ENCODE measurements at places on chromosomes 13 and 19.

DNA sequence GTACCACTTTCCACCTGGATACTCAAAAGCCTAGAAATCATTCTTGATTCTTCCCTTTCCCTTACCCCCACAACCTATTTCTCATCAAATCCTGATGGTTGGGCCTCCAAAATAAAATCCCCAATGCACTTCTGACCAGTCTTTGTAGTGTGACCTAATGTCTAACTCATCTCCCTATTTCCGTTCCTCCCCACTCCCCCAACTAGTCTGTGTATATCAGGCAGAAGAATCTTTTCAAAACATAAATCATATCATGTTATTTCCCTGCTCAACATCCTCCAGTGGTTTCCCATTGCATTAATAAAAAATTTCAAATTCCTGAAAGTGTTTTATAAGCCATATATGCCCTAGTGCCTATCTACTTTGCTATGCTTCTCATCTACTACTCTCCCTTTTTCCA, 17.7 kb downstream of the CCDC122 start:
- no peak for DNase-seq

GRCh38 chr13:50453188-50453587, 390.3 kb downstream of the DLEU7 start:
- DNase-seq: peak; percentile 8

GRCh38 chr19:46967578-46968032, 52.0 kb upstream of the NPAS1 start:
- DNase-seq: no peak

DNA sequence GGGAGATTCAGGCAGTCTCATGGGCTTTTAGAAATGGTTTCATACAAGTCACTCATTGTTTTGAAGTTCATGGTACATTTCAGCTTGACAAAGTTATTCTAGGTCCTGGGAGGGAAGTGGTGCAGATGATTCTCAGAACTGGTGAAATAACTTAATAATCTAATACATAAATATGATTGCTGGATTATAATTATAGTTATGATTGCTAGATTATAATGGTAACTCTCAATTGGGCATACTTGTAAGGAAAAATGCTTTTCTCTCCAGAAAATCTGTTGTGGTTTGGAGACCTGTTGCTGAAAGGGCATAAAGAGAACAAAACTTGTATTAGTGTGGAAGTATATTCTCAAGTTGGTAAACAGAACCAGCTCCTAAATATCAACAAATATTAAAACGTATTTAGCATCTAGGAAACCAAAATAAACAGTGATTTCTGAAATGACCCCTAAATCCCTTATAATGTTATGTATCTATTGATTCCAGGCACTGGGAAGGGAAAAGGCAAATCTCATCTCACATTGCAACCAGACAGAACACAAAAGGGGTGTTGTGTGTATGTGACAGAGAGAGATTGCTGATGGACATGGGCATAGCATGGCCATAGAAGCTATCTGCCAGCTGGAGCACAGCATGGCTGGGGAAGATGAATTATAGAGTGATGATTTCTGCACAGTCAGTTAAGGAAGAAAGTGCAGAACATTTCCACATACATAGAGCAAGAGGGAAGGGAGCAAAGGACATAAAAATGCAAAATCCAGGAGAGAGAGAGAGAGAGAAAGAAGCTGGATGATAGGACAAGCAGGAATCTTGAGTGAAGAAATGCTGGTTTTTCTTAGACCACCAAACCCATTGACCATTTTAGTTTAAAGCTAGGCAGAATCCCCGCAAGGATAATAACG, 87.1 kb upstream of the FRY start:
- DNase-seq: no peak

GRCh38 chr19:376111-376470, 31.5 kb upstream of the MIER2 start:
- DNase-seq: no peak

GRCh38 chr13:43773602-43774001, 13.2 kb downstream of the ENOX1 start:
- DNase-seq: no peak

GRCh38 chr19:16449330-16449961, 22.3 kb downstream of the EPS15L1 start:
- peak; percentile 68 for DNase-seq

DNA sequence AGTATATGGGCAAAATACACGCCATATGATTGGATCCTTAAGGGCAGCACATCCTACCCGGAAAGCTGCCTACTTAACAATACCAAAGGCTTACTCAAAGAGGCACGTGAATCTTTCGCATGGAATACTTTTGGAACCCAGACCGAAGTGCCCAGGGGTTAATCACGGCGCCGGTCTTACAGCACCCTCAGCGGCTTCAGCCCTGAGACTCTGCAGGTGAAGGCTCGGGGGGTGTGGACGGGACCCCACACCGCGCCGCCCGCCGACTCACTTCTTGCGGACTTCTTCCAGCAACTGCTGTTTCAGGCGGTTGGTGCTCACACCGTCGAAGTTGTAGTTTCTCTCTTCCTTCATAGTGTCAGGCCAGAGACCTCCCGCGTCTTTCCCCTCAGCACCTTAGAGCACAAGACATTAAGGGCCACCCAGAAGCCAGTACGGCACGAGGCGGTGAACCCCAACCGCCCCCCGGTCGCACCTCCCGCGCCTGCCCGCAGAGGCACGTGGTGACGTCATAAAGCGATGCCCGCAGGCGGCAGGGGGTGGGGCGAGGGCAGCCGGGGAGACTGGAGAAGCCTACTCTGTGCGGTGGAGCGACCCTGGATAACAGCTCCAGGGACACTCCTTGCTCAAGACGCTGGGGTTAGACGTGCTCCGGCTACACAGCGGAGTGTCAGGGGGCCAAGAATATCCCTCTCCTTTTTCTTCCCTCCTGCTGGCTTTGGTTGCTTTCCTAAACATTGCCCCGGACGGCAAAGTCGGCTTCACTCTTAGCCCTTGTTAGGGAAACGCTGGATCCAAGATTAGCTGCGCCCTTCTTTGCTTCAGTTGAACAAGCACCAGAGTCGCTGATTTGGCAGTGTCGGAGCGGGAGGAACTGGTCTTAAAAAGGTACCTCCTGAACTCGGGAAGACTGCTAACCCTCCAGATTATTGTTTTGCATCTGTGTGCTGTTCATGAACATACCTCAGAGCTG, at the start of gene CCDC169:
Gene CCDC169 (minus strand): TSS at position 449 of the 973 bp plus-strand sequence. CDS start 95 bp downstream, at position 354.
- peak; percentile 52 for DNase-seq

DNA sequence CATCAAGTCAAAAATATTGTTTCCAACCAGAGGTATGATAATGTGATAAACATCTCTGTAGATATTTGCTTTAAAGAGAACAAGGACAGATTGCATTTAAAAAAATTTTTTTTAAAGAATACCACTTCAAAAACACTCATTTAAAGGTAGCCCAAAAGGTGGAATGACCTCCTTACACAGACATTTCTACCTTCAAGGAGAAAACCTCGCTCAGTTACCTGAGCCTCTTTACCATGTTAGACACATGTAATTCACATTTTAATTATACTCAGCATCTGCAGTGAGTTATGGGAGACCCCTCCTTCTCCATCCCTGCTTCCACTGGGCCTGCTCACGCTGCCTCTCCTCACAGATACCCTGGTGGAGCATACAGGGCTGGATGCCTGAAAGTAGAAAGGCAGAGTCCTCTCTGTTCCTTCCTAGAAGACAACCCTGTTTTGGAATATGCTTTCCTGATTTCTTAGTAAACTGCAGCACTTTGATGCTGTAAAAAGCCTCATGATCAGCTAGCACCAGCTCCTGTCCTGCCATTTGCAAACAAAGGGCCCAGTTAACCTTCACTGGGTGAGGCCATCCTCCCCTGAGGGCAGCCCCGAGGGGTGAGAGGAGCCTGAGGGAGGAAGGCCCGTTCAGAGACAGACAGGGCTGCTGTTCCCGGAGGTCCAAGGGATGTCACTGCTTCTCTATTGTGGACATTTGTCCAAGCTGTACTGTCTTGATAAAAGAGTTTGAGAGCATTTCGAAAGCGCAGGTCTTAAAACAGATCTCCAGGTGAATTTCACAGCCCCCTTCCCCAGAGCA, 117.8 kb downstream of the IRS2 start:
- no peak for DNase-seq

- DNase-seq: no peak
Measured at GRCh38 chr19:56896095-56896494, 55.6 kb upstream of the PEG3 start.

GRCh38 chr13:54884682-54885081, 1856.1 kb downstream of the OLFM4 start:
- DNase-seq: no peak

GRCh38 chr13:113162783-113163685, 4.6 kb downstream of the PROZ start:
- DNase-seq: no peak

DNA sequence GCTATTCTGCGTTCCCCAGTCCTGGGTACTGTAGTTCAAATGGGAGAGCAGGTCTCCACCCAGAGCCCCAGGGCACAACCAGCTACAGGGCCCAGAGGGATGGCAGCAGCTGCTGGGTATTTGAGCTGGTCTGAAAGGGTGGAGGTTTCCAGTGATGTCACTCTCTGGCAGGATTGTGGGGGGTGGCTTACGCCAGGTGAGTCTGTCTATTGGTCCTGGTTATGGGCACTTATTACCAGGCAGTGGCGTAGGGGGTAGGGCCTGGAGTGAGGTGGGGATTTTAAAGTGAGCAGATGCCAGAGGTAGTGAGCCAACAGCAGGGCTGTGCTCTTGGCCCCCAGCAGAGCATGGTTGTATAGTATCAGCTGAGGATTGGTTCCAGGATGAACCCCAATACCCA, 6.2 kb downstream of the RPS19 start:
- DNase-seq: no peak

DNA sequence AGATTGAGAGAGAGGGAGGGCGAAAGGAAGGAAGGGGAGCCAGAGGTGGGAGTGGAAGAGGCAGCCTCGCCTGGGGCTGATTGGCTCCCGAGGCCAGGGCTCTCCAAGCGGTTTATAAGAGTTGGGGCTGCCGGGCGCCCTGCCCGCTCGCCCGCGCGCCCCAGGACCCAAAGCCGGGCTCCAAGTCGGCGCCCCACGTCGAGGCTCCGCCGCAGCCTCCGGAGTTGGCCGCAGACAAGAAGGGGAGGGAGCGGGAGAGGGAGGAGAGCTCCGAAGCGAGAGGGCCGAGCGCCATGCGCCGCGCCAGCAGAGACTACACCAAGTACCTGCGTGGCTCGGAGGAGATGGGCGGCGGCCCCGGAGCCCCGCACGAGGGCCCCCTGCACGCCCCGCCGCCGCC, at the start of gene TNFSF11:
Gene TNFSF11 (plus strand): TSS at position 142 of the 400 bp plus-strand sequence. CDS start 152 bp downstream, at position 294.
- peak; percentile 51 for DNase-seq

GRCh38 chr13:51282322-51282721, 57.2 kb upstream of the SERPINE3 start:
- DNase-seq: no peak

GRCh38 chr13:97944396-97945029, 9.0 kb upstream of the IPO5 start:
- peak; percentile 69 for DNase-seq

GRCh38 chr13:47374741-47375140, 477.9 kb upstream of the HTR2A start:
- DNase-seq: no peak

GRCh38 chr19:43984687-43985000, 656 bp downstream of the ZNF155 start:
- DNase-seq: peak; percentile 11

DNA sequence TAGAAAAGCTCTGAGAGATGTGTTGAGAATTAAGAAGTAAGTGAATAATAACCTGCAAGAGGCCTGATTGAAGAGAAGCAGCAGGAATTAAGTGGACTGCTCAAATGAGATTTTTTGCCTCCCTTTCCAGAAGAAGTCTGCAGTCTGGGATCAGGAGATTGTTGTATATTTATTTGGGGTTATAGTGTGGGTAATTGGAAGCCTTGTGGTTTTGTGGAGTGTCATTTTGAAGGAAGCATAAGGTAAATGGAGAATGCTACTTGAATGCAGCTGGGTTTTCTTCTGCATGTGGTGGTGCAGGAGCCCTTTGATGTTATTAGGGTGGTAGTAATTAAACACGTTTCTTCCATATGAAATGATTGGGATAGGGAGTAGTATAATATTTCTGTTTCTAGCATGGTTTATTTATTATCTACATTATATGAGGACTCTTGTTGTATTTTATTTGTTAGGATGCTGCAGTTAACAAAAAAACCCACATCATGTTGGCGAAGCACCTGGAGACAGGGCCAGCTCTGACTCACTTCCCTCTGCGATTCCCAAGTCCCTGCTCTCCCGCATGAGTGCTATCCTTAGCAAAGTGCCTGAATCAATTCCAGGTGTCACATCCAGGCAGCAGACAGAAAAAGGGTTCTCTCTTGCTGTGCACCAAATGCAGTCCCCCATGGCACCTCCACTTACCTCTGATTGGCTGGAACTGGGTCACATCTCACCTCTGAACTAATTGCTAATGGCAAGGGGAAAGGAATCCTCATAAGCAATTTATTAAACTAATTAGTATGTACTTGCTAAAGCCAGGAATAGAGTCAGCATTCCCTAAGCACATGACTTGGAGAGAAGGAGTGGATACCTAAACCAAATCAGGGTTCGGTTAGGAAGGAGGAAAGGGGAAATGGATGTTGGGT, 54.8 kb downstream of the DGKH start:
- DNase-seq: peak; percentile 17

DNA sequence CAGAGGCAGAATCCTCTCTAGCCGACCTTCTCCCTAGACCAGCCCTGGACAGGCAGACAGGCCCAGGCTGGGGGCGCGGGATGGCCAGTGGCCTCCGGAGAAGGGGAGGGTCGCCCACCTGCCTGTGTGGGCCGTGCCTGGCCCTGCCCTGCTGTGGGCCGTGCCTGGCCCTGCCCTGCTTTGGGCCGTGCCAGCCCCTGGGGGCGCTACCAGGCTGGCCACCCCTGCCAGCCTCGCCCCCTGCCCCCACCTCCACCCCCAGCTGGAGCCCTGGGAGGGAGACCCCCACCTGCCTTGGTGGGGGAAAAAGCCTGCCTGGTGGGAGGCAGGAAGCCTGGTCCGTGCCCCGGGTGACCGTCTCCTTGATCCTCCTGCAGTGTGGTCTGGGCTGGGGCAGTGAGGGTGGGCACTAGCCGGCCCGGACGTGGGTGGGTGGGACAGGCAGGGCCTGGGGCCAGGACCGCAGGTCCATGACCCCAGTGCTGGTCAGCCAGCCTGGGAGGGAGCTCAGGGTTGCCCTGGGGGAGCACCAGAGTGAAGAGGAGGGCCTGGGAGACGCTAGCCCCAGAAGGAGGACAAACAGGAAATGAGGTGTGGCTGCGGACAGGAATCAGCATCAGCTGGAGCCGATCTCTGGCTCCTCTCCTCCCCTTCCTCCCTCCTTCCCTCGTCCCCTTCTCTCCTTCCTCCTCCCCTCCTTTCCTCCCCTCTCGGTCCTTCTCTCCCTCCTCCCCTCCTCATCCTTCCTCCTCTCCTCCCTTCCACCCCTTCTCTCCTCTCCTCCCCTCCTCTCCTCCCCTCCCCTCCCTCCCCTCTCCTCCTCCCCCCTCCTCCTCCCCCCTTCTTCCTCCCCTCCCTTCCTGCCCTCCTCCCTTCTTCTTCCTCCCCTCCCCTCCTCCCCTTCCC, 5.1 kb upstream of the MKNK2 start:
- peak; percentile 74 for DNase-seq

- no peak for DNase-seq
Measured at GRCh38 chr19:6682607-6683128, 12.7 kb upstream of the TNFSF14 start.

GRCh38 chr19:15812060-15812722, 3.3 kb downstream of the OR10H1 start:
- DNase-seq: no peak

GRCh38 chr19:49689133-49690078, at the start of gene ADM5:
Gene ADM5 (plus strand): TSS chr19:49689594. CDS start chr19:49689838, 244 bp downstream.
- DNase-seq: no peak
